Stimulated activated CD4-positive, alpha-beta T cell treated with anti-CD3 and anti-CD28 coated beads, Interleukin-12 subunit alpha, Interleukin-12 subunit beta, amount 100 ng/mL, for 24 hours (primary cell): ENCODE measurements at places on chromosomes 4 and X.

- DNase-seq: no peak
Observed at GRCh38 chr4:88169298-88169697, 10.9 kb upstream of the ABCG2 start.

GRCh38 chr4:109966891-109967481 is 54.3 kb downstream of the EGF start:
- DNase-seq: no peak

DNA sequence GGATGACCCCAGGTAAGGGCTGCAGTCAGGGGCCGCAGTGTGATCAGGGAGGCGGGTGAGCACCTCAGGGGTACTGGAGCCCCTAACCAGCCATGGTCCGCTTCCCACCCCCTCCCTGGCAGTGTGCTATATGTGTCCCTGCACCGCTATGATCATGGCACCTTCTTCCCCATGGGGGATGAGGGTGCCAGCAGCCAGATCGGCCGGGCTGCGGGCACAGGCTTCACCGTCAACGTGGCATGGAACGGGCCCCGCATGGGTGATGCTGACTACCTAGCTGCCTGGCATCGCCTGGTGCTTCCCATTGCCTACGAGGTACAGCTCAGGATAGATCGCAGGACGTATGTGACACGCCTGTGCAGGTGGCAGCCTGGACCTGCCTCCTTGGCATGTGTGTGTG is 8.2 kb upstream of the ERAS start:
- DNase-seq: no peak

GRCh38 chr4:66429276-66429675 is 759.0 kb upstream of the EPHA5 start:
- no peak for DNase-seq

DNA sequence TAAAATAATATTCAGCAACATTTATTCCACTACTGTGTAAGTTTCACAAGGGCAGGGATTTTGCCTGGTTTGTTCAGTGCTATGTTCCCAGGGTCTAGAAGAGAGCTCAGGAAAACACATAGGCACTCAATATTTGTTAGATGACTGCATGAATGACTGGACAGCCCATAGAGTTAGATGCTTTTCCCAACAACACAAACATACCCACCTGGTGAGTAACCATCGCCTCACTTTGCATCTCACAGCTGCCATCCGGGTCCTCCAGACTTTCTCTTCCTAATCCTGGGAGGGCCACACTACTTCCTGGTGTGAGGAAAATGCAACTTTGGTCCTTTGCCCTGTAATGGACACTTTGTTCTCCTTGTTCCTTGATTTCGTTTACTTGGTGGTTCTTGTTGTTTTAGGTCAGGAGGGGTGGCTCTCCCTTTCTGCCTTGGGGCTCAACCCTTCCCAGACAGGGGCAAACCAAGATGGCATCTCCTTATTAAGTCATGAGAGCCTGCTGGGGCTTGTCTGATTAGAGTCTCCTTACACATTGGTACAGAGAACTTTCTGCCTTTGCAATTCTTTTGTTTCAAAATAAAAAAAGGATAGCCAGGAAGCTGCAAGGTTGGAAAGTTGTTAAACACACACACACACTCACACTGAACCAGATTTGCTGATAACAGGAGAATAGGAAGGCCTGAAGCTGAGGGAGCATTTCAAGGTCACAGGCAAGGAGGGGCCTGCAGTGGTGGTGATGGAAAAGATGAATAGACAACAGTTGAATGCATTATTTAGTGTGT is 190.6 kb downstream of the MID1IP1 start:
- DNase-seq: no peak

DNA sequence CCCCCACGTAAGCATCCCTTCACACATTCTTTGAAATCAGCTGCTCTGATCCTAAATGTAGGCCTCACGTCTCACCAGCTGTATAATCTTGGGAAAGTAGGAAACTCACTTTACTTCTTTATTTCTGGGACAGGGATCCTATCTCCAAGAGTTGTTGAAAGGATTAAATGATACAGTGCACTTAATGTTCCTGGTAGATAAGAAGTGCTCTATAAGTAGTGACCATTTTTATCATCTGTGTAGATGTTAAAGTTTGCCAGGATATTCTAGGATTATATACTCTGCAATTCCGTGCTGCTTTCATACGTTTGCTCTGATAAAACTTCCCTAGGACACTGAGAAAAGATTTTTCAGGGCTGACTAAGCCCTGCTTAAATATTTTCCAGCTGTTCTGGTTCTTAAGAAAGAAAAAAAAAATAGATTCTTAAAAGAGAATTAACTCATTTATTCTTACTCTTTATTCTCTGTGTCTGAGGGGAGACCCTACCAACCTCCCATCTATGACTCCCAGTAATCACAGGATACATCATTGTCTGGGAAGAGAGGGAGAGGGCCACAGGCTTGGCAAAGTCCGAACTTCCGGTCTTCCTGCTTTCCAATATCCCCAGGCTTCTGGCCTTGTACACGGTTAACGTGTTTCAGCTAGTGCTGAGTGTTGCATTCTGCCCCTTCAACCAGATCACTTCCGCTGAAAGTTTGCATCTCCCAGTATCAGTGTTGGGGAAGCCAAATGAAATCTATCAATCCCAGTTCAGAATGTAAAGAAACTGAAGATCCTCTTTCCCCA is 269.2 kb downstream of the TRIML1 start:
- DNase-seq: no peak

DNA sequence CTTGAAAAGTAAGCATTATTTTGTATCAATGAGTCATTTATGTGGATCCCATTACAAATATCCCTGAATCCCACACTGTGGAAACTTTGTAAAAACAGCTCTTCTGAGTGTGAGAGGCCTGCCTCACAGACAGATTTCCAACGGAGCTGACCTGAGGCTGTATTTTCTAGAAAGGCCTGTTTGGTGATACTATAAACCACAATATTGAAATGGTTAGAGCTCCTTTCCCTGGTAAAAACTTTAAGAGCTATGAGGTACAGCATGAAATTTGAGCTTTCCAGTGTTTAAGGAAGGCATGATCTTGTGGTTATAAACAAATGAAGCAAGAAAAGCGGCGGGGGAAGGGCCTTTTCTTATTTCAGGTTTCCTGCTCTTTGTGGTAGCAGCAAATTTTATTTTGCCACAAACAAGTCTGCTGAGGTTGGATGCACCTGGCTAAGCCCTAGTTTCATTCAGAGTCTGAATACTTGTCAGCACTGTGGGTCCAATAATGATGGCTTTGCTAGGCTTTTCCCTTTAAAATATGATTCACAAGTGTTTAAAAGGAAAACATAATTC is 86.8 kb upstream of the ETNPPL start:
- no peak for DNase-seq

GRCh38 chr4:111540671-111541070 is 604.6 kb upstream of the FAM241A start:
- DNase-seq: no peak

DNA sequence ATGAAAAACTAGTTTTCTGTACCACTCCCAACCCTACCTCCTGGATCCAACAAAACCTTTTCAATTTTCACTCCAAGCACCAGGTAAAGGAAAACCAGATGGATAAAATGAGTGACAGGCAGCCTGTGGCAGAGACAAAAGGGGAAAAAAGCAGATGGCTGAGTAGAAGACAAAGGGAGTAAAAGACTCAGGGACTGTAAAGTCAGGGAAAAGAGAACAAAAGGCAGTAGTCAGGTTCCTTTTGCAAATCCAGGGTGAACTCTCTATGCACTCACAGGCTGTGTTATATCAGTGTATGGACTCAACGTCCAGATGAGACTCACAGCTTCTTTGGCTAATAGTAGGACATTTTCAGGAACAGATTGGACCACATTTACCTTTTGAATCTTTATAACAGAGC is 54.2 kb downstream of the QRFPR start:
- no peak for DNase-seq

GRCh38 chrX:125681058-125681457 is 361.4 kb downstream of the TEX13C start:
- no peak for DNase-seq
